ENCODE measurements at places on chromosomes 4 and X.

DNA sequence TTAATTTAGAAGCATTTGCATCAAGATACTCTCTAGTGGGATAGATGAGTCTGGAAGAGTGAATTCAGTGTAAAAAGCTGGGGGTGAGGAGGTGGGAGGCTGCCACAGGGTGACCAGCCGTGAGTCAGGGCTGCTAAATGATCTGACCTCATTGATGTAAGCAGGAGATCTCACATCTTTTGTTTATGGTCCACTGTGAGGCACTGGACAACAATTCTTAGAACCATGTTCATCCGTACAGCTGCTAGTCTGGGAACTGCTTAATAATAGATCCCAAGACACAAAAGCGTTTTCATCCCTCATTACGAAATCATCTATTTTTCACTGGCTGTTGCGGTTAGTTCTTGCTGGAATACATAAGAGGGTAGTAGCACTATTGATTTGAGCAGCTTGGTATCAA, 14.1 kb downstream of the KLF3 start:
- peaks cover 24% of the 10 kb centered on the region for H3K36me3 ChIP-seq
- peaks cover 75% of the 10 kb centered on the region for H3K4me1 ChIP-seq
- peak overlapping the region; percentile 79 for H3K27ac ChIP-seq

DNA sequence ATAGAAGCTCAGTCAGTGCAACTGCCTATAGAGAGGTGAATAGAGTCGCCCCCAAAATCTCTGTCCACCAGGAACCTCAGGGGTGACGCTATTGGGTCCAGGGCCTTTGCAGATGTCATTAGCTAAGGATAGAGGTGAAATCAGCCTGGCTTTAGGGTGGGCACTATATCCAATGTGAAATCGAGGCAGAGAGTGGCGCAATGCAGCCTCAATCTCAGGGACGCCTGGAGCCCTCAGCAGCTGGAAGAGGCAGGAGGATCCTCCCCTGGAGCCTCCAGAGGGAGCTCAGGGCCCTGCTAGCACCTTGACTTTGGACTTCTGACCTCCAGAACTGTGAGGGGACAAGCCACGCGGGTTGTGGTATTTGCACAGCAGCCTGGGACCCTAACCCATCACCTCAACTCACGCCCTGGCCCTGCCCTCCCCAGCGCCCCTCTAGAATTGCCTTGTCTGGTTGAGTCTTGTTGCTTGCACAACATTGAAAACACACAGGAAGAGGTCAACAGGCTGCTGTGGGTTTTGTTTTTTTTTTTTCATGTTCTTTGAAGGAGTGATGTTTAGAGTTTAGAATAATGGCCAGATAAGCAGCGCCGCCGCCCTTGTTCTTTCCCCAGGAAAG, 89.4 kb upstream of the PSAPL1 start:
- H3K4me3 ChIP-seq = no peak overlapping the region
- H3K4me1 ChIP-seq = no peaks in the 10 kb centered on the region
- no peak for DNase-seq
- no peak overlapping the region for H3K27ac ChIP-seq
- H3K27me3 ChIP-seq = peaks cover 48% of the 10 kb centered on the region
- no peaks in the 10 kb centered on the region for H3K36me3 ChIP-seq

GRCh38 chrX:1389181-1389992, 2.5 kb downstream of the SLC25A6 start:
- no peak for DNase-seq
- H3K4me3 ChIP-seq = peak overlapping the region; percentile 46
- H3K4me1 ChIP-seq = peaks cover 25% of the 10 kb centered on the region
- H3K27ac ChIP-seq = peak overlapping the region; percentile 66

DNA sequence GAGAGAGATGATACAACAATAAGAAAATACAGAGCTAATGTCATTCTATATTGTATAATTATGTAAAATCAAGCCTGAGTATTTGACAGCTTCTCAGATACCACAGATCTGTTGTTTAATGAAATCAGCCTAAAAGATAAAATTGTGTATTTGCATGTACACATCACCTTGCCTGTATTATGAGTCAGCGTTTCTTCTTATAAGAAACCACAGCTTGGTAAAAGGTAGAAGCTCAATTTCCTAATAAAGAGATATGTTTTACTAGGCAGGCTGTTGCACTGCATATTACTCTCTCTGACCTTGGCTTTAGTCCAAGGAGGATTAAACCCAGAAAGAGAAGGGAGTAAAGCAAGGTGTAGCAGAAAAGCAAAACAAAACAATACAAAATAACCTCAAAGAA, 121.3 kb downstream of the PPARGC1A start:
- DNase-seq = no peak
- no peak overlapping the region for H3K27ac ChIP-seq
- no peaks in the 10 kb centered on the region for H3K27me3 ChIP-seq
- H3K4me3 ChIP-seq = no peak overlapping the region

- DNase-seq = no peak
- peaks cover 10% of the 10 kb centered on the region for H3K4me1 ChIP-seq
- peaks cover 6% of the 10 kb centered on the region for H3K36me3 ChIP-seq
- peak overlapping the region; percentile 20 for H3K27ac ChIP-seq
Measured at GRCh38 chrX:132058975-132059374, 35.9 kb downstream of the STK26 start.

- no peak overlapping the region for H3K4me3 ChIP-seq
- no peak overlapping the region for H3K27ac ChIP-seq
- no peaks in the 10 kb centered on the region for H3K4me1 ChIP-seq
Measured at GRCh38 chrX:143536176-143536575, 18.9 kb upstream of the SPANXN3 start.

GRCh38 chr4:183716302-183716701, 57.2 kb downstream of the TRAPPC11 start:
- peaks cover 7% of the 10 kb centered on the region for H3K27me3 ChIP-seq
- no peaks in the 10 kb centered on the region for H3K4me1 ChIP-seq

DNA sequence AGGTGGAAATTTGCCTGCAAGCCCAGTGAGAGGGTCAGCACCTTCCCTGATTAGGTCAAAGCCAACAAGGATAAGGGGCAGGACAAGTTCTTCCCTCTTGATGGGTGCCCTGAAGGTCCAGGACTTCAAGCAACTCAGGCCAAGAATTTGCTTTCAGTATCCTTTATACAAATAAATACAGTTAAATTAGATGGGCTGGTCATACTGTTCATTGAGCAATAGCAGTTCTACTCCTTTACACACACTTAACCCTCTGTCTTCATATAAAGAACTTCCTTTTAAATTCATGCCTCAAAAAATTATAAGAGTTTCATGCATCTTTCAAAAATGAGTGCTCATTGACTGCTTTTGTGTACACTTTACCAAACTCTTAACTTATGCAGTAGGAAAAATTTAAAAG, 392.0 kb downstream of the SPRY1 start:
- no peaks in the 10 kb centered on the region for H3K36me3 ChIP-seq
- H3K27me3 ChIP-seq = no peaks in the 10 kb centered on the region
- H3K4me3 ChIP-seq = no peak overlapping the region
- DNase-seq = no peak
- no peak overlapping the region for H3K27ac ChIP-seq

- H3K27me3 ChIP-seq = no peaks in the 10 kb centered on the region
- no peak overlapping the region for H3K27ac ChIP-seq
- no peak overlapping the region for H3K4me3 ChIP-seq
- H3K36me3 ChIP-seq = peaks cover 2% of the 10 kb centered on the region
Measured at GRCh38 chr4:25180524-25181131, 20.4 kb upstream of the SEPSECS start.

GRCh38 chr4:8395504-8396296, 44.8 kb downstream of the ACOX3 start:
- H3K36me3 ChIP-seq = no peaks in the 10 kb centered on the region
- H3K4me1 ChIP-seq = no peaks in the 10 kb centered on the region
- H3K4me3 ChIP-seq = no peak overlapping the region
- no peaks in the 10 kb centered on the region for H3K27me3 ChIP-seq
- H3K27ac ChIP-seq = no peak overlapping the region
- DNase-seq = no peak

DNA sequence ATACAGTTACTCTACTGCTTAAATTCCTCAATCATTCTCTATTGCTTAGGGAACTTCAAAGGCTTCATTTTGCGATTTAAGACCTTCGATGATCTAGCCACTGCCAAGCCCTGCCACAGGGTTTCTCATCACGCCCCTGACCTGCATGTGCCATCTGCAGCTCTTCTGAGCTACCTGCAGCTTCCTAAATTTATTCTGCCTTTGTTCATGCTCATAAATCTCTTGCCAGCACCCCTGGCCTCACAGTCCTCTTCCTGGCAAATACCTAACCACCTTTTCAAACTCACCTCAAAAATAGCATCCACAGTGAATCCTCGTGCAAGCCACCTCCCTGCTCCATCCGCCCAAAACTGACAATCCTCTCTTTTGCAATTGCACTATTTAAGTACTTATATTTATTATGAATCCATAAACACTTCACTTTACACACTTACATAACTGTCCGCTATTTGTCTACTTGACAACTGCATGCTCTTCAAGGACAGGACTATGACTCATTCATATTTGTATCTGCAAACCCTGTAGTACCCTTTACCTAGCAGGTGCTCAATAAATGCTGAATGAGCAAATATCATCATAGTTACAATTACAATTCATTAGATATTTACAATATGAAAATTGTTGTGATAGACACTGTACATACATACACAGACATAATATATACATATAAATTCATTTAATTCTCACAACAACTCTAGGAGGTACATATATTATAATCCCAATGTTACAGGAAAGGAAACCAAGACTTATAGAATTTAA, 280.0 kb upstream of the RASGEF1B start:
- no peaks in the 10 kb centered on the region for H3K27me3 ChIP-seq
- DNase-seq = no peak
- H3K36me3 ChIP-seq = no peaks in the 10 kb centered on the region
- H3K27ac ChIP-seq = no peak overlapping the region

DNA sequence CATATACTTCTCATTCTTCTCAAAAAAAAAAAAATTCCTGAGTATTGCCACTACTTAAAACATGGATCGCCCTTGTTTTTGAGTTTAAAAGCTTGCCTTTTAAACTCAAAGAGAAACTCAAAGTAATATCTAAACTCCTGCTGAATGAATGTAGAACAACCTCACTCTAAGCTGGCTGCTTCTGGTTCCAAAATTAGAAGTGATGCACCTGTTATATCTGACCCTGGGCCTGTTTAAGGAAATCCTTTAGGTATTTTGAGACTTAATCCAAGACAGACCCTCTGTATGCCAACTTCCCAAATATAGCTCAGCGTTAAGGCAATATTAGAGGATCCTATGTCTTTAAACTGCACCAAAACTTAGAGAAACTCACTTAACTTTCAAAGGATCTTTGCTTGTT, 1.8 kb upstream of the OTUD4 start:
- H3K4me1 ChIP-seq = peaks cover 12% of the 10 kb centered on the region
- H3K4me3 ChIP-seq = peak overlapping the region; percentile 42
- H3K27me3 ChIP-seq = no peaks in the 10 kb centered on the region
- peaks cover 17% of the 10 kb centered on the region for H3K36me3 ChIP-seq

GRCh38 chr4:84691170-84691691, 108.3 kb downstream of the CDS1 start:
- peaks cover 3% of the 10 kb centered on the region for H3K27me3 ChIP-seq
- no peak overlapping the region for H3K4me3 ChIP-seq
- peaks cover 7% of the 10 kb centered on the region for H3K4me1 ChIP-seq

GRCh38 chrX:129802863-129803262, 23.1 kb downstream of the SASH3 start:
- peaks cover 27% of the 10 kb centered on the region for H3K36me3 ChIP-seq
- no peaks in the 10 kb centered on the region for H3K27me3 ChIP-seq
- H3K4me1 ChIP-seq = peaks cover 26% of the 10 kb centered on the region
- H3K4me3 ChIP-seq = no peak overlapping the region
- no peak overlapping the region for H3K27ac ChIP-seq

DNA sequence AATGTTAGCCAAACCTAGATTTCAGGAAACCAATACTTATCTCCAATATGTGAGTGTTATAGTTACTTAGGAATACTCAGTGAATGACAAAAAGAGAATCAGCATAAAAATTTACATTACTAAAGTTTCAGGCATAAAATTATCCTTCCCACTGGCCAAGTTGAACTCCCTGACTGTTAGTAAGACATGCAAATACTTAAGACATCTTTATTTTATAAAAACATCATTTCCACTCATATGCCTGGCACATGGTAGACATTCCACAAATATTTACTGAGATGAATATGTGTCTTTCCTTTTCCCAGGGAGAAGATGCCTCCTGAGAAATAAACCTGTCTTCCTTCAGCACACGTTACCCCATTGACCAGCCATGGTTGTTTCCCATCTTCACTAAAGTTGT, 7.3 kb downstream of the VEGFD start:
- no peaks in the 10 kb centered on the region for H3K4me1 ChIP-seq
- H3K4me3 ChIP-seq = no peak overlapping the region
- H3K36me3 ChIP-seq = no peaks in the 10 kb centered on the region
- DNase-seq = no peak
- no peaks in the 10 kb centered on the region for H3K27me3 ChIP-seq

GRCh38 chr4:74311696-74312313, 3.5 kb downstream of the EPGN start:
- peaks cover 7% of the 10 kb centered on the region for H3K4me1 ChIP-seq
- H3K27me3 ChIP-seq = no peaks in the 10 kb centered on the region
- H3K4me3 ChIP-seq = no peak overlapping the region
- DNase-seq = no peak
- H3K36me3 ChIP-seq = no peaks in the 10 kb centered on the region
- H3K27ac ChIP-seq = no peak overlapping the region

DNA sequence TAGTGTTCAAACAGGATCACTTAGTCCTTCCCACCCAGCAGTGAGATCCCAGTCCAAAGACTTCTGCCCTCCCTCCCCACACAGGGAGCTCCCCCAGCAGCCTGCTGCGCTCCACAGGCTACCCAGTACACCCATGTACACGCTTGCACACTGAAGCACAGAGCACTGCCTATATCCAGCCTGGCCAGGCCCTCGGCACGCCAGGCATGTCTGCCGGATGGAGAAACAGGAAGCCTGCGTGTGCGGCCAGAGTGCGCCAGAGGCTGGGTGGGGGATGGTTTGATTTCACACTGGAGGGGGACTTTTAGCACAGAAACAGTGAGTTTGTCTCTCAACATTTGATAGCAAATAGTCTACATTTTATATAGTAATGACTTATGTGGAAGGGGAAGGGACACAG, 833.5 kb upstream of the IGFBP7 start:
- no peak overlapping the region for H3K4me3 ChIP-seq
- H3K27ac ChIP-seq = no peak overlapping the region
- no peaks in the 10 kb centered on the region for H3K4me1 ChIP-seq
- H3K36me3 ChIP-seq = no peaks in the 10 kb centered on the region
- H3K27me3 ChIP-seq = no peaks in the 10 kb centered on the region

- no peak overlapping the region for H3K4me3 ChIP-seq
- no peaks in the 10 kb centered on the region for H3K36me3 ChIP-seq
- no peak overlapping the region for H3K27ac ChIP-seq
- H3K27me3 ChIP-seq = no peaks in the 10 kb centered on the region
- no peaks in the 10 kb centered on the region for H3K4me1 ChIP-seq
Measured at GRCh38 chrX:37047776-37048175, 39.6 kb downstream of the FAM47C start.

Data from activated naive CD8-positive, alpha-beta T cell treated with anti-CD3 and anti-CD28 coated beads for 36 hours (primary cell).